Left ventricle myocardium inferior (tissue), 1 donor: ENCODE measurements at places on chromosomes 7 and 10. TPM values are rescaled to one million over a fixed set of nuclear protein-coding genes. Genes with fewer than 3 reads are reported as not detected.

ABCB1 gene
- total RNA-seq = 1.0 TPM

WASL gene
- total RNA-seq = 27.5 TPM

HOXA13 gene
- not detected for total RNA-seq

AKR1C2 gene
- 17.5 TPM for total RNA-seq

ADRA2A gene
- total RNA-seq = 0.27 TPM

OPN4 gene
- total RNA-seq = 0.25 TPM

SLC29A4 gene
- total RNA-seq = 3.7 TPM

- DNase-seq = peak; percentile 22
These were observed 1.4 kb upstream of the UFSP1 start for GRCh38 chr7:100890653-100891567.

DNA sequence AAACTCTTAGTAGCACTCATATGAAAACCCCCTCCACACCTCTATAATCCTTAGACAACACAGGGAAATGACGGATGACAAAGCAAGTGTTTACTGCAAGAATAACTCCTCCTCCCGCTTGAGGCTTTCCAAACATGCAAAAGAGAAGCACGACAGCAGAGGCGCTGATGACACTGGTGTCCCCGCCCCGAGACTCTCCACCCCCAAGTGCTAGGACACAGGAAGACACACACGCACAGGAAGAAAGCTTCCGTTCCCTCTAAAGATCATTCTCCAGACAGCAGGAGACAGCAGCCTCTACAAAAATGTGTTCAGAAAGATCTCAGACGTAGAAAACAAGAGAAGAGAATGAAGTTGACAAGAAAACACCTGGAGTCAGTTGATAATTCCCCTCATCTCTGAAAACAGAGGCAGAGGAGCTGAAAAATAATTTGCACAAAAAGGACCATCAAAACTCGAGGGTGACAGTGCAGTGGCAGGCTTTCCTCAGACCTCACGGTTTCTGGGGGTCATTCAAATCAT, 90.2 kb downstream of the DLG5 start:
- peak; percentile 67 for DNase-seq

GRCh38 chr7:158482480-158482879, 105.1 kb downstream of the PTPRN2 start:
- DNase-seq = no peak

DNA sequence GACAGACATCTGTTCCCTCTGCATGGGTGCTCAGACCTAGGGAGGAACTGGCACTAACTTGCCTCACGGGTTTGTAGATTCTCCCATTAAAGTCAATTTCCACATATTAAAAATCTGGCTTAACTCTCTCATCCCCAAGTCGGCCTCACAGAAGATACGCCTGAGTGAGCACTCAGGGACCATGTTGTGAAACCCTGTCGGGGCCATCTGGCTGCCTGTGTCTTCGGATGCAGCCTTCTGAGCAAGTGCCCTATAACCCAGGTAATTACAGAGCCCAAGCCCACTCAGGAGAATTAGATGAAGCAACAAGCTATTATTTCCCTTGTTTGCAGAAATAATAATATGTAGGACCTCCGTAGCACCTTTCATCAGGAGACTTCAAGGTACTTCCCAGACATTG, 219.3 kb upstream of the GLI3 start:
- no peak for DNase-seq

GRCh38 chr7:148987751-148988512, 40.4 kb downstream of the PDIA4 start:
- DNase-seq = no peak

DNA sequence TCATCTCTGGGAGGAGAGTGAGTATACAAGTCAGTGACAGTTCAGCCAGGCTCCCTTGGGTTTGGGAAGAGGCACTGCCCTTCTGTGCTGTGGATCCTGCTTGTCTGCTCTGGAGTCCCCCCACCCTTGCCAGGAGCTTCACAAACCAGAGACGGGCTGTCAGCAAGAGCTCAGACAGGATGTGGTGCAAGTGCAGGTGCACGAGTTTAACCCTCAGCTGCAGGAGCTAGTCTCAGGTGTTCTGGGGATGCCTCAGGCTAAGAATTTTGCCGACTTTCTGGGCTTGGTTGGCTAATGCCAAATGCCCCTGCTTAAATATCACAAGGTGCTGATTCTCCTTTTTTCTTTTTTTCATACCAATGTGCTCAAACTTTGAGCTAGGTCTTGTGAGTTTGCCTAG, 22.3 kb downstream of the ZNF783 start:
- DNase-seq = no peak

DNA sequence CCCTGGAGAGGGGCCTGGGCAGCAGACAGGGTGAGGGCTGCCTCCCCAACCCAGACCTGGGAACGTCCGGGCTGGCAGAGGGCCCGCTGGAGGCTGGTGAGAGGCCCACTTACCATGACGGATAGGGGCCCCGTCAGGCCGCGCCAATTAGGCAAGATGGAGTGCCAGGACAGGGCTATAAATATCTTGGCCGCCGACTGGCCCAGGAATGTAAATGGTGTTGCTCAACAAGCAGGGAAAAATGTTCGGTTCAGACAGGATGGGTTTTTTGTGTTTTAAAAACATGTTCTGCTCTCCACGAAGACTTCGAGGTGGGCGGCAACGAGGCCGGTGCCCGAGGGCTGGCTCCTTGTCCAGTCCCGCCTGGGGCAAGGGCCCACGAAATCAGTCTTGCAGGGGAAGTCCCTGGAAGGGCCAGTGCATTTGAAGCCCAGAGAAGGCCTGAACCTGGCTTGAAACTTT, 35.8 kb upstream of the ELN start:
- DNase-seq = no peak

GRCh38 chr7:97006055-97006815, 882 bp downstream of the DLX6 start:
- no peak for DNase-seq

GRCh38 chr10:17429490-17429889, 24.9 kb downstream of the ST8SIA6 start:
- DNase-seq = no peak

DNA sequence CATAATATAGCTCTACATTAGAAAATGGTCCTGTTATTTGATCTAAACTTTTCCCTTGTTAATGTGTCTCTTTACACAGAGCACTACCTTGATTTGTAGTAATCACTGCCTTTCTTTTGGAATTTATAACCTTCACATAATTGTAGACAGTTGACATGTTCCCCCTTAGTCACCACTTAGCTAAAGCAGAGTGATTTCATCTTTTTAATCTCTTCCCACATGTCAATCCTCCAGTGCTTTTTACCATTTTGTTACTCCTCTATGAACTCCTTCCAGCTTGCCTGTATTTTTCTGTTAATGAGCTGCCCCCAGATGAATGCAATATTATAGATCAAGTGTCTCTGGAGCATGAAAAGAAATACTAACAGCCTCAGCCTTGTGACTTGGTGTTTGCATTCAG, 2.6 kb upstream of the PPP1R3A start:
- no peak for DNase-seq

GRCh38 chr7:70696201-70696754, 435.7 kb upstream of the GALNT17 start:
- DNase-seq = no peak

DNA sequence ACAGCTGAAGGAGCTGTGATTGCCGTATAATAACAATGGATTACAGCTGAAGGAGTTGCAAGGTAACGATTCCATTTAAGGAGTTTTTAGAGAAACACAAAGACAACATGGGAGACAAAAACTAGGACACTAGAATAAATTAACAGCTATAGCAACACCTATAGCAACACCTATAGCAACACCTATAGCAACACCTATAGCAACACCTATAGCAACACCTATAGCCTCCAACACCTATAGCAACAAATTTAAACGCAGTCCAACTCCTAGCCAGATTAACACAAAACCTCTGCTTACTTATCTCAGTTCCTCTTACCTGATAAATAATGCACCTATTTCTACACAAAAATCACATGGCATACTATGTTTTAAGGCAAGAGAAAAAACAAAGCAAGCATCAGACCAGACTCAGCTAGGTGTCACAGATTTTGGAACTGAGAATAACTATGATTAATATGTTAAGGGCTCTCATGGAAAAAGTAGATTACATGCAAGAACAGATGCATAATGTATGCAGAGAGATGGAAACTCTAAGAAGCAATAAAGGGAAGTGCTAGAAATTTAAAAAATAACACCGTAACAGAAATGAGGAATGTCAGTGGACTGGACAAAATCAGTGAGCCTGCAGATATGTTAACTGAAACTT, 55.7 kb upstream of the SRPK2 start:
- DNase-seq = no peak

- no peak for DNase-seq
These were observed 84.5 kb downstream of the AASS start for GRCh38 chr7:122059542-122059941.

DNA sequence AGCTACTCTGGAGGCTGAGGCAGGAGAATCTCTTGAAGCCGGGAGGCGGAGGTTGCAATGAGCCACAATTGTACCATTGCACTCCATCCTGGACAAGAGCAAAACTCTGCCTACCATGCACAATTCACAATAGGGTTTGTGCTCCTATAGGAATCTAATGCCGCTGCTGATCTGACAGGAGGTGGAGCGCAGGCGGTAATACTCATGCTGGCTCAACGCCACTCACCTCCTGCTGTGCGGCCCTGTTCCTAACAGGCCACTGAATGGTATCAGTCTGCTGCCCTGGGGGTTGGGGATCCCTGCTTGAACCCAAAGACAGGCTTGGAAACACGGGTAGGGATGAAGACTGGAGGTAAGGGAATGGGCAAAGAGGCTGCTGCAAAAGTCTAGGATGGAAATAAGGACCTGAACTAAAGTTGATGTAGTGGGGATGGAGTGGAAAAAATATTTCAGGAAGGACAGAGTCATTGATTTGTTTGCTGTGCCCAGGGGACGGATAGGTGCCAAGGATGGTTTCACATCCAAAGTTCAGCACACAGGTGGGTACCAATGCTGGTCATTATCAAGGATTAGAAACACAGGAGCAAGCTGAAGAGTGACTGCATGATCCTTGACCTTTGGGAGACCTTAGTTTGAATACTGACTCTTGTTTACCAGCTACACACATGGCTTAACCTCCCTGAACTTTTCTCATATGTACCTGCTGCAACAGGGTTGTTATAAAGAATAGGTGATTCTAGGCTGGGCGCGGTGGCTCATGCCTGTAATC, 2.2 kb downstream of the MRPS17 start:
- DNase-seq = no peak

DNA sequence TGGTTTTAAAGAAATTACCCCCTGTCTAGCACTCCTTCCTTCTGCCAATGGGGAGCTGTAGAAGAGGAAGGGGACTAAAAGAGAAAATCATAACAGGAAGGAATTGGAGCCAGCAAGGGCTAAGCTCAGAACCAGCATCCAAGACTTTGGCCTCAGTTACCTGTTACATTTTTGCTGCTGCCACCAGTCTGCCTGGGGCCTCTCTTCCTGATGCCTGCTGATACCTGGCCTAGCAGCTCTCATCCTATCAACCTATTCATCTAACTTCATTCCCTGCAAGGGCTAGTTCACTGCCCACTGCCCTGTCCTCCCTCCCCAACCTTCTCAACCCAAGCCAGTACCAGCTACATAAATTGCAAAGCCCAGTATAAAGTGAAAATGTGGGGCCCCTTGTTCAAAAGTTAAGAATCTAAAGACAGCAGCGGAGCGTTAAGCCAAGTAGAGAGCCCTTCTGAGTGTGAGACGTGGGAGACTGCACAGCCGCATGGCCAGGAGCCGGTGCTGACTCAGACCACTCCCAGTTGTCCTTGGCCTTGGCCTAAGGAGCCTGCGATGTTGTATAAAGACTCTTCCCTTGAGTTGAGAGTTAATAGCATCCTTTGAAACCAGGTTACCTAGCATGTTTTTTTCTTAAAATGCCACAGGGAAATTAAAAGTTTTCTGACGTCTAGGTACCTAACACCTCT, 13.2 kb upstream of the AOC1 start:
- no peak for DNase-seq

DNA sequence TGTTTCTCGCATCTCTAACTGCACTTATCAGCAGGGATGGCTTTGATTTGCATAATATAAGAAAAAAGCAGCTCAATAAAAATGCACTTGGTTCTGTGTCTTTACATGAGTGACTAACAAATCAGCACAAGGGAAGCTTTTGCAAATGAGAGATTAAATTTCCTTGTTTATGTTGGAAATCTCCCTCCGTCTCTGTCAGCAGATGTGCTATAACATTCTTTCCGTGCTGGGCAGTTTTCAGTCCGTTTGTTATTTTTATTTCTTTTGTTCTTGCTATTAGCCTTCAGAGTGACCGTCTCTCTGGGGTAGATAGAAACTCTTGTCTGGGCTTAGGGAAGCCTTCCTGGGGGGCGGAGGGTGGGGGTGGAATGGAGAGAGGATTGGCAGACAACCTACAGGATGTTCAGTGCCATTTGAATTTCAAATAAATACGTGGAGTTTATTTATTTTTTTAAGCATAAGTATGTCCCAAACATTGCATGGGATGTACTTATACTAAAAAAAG, 96.0 kb downstream of the GATA3 start:
- DNase-seq = no peak

GRCh38 chr7:151539088-151539671, 19.5 kb upstream of the RHEB start:
- DNase-seq = no peak

DNA sequence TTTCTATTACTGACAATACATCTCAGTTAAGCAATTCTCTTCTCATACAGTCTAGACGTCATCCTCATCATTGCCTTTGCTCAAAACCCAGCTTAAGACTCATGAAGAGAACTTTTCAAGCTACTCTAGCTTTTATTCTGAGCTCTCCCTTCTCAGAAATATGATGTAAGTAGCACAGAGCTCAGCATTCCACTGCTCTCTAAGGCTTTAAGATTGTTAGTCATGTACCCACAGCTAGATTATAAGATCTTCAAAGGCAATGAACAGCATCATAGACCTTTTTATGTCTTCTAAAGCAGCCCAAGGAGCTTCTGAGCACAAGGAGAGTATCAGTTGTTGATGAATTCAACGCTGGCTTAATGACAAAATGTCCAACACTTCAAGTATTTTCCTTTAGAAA, 119.3 kb downstream of the NRP1 start:
- no peak for DNase-seq

- no peak for DNase-seq
These were observed 85.9 kb upstream of the LEP start for GRCh38 chr7:128155100-128155740.

DNA sequence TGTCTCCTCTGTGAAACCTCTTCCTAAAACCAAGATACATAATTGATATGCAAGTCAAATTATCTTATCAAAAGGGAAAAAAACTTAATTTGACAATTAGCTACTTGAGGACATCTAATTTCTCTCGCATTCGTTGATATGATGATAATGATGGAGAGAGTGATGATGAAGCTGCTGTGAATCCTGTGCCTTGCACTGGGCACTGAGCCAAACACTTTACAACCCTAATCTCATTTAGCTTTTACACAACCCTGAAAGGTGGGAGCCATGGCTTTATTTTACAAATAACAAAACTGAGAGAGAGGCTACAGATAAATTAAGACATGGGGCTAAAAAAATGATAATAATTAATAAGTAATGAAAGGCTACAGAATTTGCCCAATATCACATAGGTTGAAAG, 176.0 kb downstream of the NOC3L start:
- no peak for DNase-seq

- peak; percentile 47 for DNase-seq
These were observed 16.5 kb upstream of the DDIT4 start for GRCh38 chr10:72257051-72257892.

- no peak for DNase-seq
These were observed 319.7 kb downstream of the GFRA1 start for GRCh38 chr10:115953281-115953680.

GRCh38 chr10:43461950-43462349, 25.0 kb downstream of the ZNF487 start:
- DNase-seq = no peak
